Astrocyte (in vitro differentiated cells and primary cell): ENCODE measurements at places on chromosomes 7 and 10. TPM values are rescaled to one million over a fixed set of nuclear protein-coding genes. Genes with fewer than 3 reads are reported as not detected.

DNA sequence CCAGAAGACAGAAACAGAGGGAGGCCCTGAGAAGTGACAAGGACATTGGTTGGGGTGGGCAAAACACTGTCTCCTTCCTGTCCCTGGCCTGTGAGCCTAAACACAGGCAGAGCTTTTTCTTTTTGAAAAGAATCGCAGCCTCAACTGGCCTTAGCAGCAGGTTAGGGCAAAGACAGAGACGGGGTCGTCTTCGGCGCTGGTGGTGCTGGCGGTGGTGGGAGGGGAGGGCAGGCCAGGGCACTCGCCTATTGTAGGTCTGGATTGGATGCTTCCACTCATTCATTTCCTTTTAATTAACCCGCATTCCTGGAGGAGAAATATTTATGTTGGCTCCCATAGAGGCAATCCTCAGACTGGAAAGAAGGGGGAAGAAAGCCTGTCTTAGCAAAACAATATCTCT is 22.6 kb downstream of the WNT8B start:
- H3K36me3 ChIP-seq: no peaks in the 10 kb centered on the region
- H3K4me1 ChIP-seq: peaks cover 9% of the 10 kb centered on the region
- H3K4me3 ChIP-seq: no peak overlapping the region
- H3K27me3 ChIP-seq: peaks cover 26% of the 10 kb centered on the region
- DNase-seq: no peak

- no peaks in the 10 kb centered on the region for H3K27me3 ChIP-seq
- H3K36me3 ChIP-seq: no peaks in the 10 kb centered on the region
- H3K4me1 ChIP-seq: no peaks in the 10 kb centered on the region
- DNase-seq: peak; percentile 14
- H3K4me3 ChIP-seq: no peak overlapping the region
Observed at GRCh38 chr7:46610746-46611145, 689.7 kb upstream of the IGFBP3 start.

GRCh38 chr7:139115104-139115503 is 5.6 kb upstream of the ZC3HAV1 start:
- H3K27me3 ChIP-seq: no peaks in the 10 kb centered on the region
- no peak overlapping the region for H3K27ac ChIP-seq
- H3K4me1 ChIP-seq: peaks cover 4% of the 10 kb centered on the region

- peak; percentile 21 for DNase-seq
- no peaks in the 10 kb centered on the region for H3K36me3 ChIP-seq
- no peaks in the 10 kb centered on the region for H3K4me1 ChIP-seq
- no peak overlapping the region for H3K27ac ChIP-seq
- H3K27me3 ChIP-seq: no peaks in the 10 kb centered on the region
Observed at GRCh38 chr10:116146372-116147140, 126.5 kb downstream of the GFRA1 start.

- peak; percentile 67 for DNase-seq
- H3K36me3 ChIP-seq: no peaks in the 10 kb centered on the region
- no peak overlapping the region for H3K4me3 ChIP-seq
- H3K27ac ChIP-seq: no peak overlapping the region
- no peaks in the 10 kb centered on the region for H3K27me3 ChIP-seq
Observed at GRCh38 chr7:28052933-28053332, 127.7 kb downstream of the JAZF1 start.

The CYP3A7 gene
- total RNA-seq: not detected in 2 replicates

DNA sequence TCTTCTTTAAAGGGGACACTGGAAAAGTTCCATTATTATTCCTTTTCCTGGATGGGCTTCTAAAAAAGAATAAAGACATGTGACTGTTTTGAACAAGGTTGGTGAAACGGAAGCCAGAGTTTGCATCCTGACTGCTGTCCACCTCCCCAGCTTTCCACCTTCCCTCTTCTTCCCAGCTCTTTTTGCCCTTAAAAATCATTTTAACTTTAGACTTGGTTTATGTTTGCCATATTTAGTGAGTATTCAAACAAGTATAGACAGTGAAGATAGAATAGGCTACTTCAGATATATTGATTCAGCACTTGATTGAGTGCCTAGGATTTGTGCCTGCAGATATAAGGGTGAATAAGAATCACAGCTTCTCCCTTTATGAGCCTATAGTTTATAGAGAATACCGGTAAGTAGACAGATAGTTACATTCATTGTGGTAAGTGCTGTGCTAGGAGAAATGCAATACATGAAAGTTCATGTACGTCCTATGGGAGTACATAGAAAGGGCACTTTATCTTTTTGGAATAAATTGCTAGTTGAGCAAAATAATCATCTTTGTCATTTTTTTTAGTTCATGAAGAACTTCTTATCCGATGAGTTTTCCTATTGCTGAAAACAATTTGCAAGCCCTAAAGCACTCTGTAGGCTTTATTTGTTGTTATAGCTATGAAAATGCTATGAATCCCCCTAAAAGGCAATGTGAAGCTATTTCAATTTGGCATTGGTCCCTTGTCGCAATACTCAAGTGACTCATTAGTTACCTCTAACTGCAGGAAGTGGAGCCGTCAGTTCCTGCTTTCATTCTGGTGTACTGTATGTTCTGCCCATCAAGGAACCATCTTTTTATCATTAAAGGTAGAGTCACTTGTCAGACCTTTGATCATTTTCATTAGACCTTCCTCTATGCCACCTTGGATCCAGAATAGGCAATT is 57.2 kb upstream of the STRIP2 start:
- no peaks in the 10 kb centered on the region for H3K27me3 ChIP-seq
- no peaks in the 10 kb centered on the region for H3K4me1 ChIP-seq
- H3K36me3 ChIP-seq: no peaks in the 10 kb centered on the region
- H3K4me3 ChIP-seq: no peak overlapping the region
- H3K27ac ChIP-seq: no peak overlapping the region

The HOXA9 gene
- not detected in 2 replicates for total RNA-seq

The ZNF239 gene
- total RNA-seq: 5.3 and 5.7 TPM in 2 replicates

The DYNC1I1 gene
- 3.2 TPM in 2 replicates for total RNA-seq

The IL15RA gene
- 2.9 and 3.1 TPM in 2 replicates for total RNA-seq

The GIMAP5 gene
- total RNA-seq: 0.14 TPM in 1 of 2 replicates, not detected in the other

DNA sequence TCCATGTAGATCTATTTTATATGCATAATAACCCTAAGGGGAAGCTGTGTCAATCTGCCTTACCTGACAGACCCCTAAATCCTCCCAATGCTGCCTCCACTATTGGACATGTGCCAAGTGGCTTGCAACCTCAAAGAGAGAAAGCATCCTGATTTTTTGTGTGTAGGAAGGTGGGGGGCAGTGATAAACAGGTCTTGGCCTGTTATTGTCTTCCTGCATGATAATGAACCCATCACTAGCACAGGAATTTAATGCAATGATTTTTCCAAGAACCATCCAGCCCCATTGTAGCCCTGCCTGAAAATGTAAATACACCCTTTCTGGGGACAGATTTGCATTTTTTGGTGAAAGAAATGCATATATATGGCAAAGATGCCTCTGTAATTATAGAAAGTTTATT is 850.2 kb downstream of the LRMDA start:
- H3K4me1 ChIP-seq: no peaks in the 10 kb centered on the region
- H3K36me3 ChIP-seq: no peaks in the 10 kb centered on the region
- no peak overlapping the region for H3K27ac ChIP-seq

DNA sequence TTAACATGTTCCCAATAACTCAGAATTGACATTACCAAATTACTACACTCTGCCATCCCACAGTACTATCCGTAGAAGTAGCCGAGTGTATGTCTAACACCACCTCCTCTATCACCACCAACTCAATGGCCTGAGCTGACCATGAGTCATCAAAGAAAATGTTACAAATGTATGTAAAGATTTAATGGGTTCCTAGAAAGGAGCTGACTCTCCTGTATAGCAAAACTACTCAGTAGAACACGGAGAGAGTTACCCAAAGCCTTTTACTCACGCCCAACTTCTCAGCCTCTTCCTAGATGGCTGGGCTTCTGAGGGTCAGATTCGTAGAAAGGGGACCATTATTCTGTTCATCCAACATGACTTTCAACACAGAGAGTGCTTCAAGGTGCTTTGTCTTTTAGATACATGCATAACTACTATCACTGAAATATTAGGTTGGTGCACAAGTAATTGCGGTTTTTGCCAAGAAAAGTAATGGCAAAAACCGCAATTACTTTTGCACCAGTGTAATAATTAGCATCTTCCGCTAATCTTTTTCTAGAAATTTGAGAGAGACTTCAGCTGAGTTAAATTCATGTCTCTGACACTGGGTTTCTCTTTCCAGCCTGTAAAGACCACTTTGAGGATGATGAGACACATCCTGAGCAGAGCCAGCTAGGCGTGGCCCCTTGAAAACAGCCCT is 24.0 kb upstream of the NANOS1 start:
- peaks cover 19% of the 10 kb centered on the region for H3K4me1 ChIP-seq
- H3K36me3 ChIP-seq: no peaks in the 10 kb centered on the region
- peaks cover 5% of the 10 kb centered on the region for H3K27me3 ChIP-seq
- DNase-seq: peak; percentile 31
- H3K4me3 ChIP-seq: no peak overlapping the region

The ARL5B gene
- total RNA-seq: 32.6 and 36.7 TPM in 2 replicates

The COX19 gene
- 13.4 and 13.8 TPM in 2 replicates for total RNA-seq

The SLIT1 gene
- total RNA-seq: 0.23 TPM in 1 of 2 replicates, not detected in the other

DNA sequence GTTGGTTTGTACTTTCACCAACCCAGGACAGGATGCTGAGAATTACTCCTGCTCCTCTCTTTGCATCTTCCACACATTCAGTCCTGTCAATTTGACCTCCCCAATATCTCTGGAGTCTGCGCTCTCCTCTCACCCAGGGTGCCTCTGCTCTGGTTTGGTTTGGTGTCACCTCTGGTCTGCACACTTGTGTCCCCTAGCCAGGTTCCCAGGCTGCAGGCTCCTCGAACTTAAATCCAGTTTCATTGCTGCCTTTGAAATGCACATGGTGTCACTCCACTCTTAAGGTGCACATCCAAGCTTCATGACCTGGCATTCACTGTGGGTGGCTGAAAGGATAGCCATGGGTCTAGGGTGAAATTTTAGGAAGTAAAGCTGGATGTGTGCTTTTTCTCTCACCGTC is 271.6 kb downstream of the RPS24 start:
- H3K27ac ChIP-seq: no peak overlapping the region
- H3K4me3 ChIP-seq: no peak overlapping the region
- H3K4me1 ChIP-seq: peaks cover 10% of the 10 kb centered on the region
- no peak for DNase-seq
- H3K27me3 ChIP-seq: peaks cover 12% of the 10 kb centered on the region
- no peaks in the 10 kb centered on the region for H3K36me3 ChIP-seq

GRCh38 chr7:36602934-36603887 is 121.1 kb downstream of the AOAH start:
- H3K27ac ChIP-seq: no peak overlapping the region
- peaks cover 5% of the 10 kb centered on the region for H3K4me1 ChIP-seq
- H3K36me3 ChIP-seq: no peaks in the 10 kb centered on the region
- DNase-seq: no peak
- peaks cover 16% of the 10 kb centered on the region for H3K27me3 ChIP-seq
- no peak overlapping the region for H3K4me3 ChIP-seq

- peak overlapping the region; percentile 91 for H3K27ac ChIP-seq
- DNase-seq: no peak
- H3K36me3 ChIP-seq: no peaks in the 10 kb centered on the region
- H3K4me1 ChIP-seq: peaks cover 53% of the 10 kb centered on the region
Observed at GRCh38 chr7:130366564-130366963, 13.7 kb upstream of the CPA1 start.

DNA sequence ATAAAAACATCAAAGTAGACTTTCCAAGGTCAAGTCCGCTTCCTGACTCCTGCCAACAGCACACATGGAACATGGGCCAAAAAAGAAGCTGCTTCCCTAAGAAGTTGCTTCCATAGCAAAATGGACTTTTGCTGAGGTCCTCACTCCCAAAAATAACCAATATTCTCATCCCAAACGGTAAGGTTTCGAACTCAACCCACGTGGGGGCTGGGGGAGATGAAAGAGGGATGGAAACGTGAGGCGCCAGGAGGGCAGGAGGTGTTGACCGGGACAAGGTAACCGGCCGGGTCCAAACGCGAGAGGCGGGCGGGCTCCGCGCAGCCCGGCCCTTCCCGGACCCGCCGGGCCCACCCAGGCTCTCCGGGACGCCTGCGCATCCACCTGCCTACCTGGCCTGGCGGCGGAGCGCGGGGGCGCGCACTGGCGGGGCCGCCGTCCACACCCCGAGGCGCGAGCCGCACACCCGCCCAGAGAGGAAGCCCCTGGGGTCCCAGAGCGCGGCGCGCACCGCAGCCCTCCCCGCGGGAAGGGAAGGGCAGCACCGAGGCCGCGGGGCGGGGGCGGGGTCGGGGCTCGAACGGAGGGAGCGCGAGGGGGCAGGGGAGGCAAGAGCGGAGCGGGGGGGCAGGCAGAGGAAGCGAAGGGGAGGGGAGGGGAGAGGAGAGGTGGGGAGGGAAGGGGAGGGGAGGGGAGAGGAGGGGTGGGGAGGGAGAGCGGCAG is 742 bp downstream of the LMBR1 start:
- no peaks in the 10 kb centered on the region for H3K27me3 ChIP-seq
- no peaks in the 10 kb centered on the region for H3K36me3 ChIP-seq
- peak overlapping the region; percentile 69 for H3K4me3 ChIP-seq
- no peak for DNase-seq
- peaks cover 6% of the 10 kb centered on the region for H3K4me1 ChIP-seq

DNA sequence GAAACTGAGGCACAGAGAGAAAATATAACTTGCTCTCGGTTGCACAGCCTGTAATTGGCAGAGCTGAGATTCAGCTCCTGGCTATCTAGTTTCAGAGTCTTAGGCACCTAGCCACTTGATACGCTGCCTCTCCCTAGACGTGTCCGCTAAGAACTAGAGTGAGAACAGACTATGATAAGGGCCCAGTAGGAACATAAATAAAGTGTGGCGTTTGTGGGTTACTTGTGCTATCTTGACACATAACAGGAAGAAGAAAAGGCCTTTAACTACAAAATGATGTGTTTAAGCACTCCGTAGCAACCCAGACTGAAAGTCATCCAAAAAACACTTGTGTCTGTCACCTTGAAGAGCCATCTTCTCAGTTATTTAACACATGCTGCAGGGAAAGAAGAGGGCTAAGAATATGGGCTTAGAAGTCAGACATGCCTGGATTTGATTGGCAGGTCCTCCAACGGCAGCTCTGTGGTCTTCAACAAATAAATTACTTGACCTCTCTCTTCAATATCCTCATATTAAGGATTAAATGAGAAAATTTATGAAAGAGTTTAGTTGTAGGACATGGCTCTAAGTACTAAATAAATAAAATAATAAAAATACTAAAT is 96.2 kb downstream of the SGMS1 start:
- H3K36me3 ChIP-seq: no peaks in the 10 kb centered on the region
- H3K27ac ChIP-seq: no peak overlapping the region
- H3K4me1 ChIP-seq: no peaks in the 10 kb centered on the region
- no peaks in the 10 kb centered on the region for H3K27me3 ChIP-seq

GRCh38 chr10:117741524-117741923 is 199.0 kb downstream of the EMX2 start:
- H3K36me3 ChIP-seq: no peaks in the 10 kb centered on the region
- no peak for DNase-seq
- no peaks in the 10 kb centered on the region for H3K4me1 ChIP-seq
- no peak overlapping the region for H3K27ac ChIP-seq
- peaks cover 3% of the 10 kb centered on the region for H3K27me3 ChIP-seq
